ENCODE measurements at places on chromosomes 4 and X. TPM values are rescaled to one million over a fixed set of nuclear protein-coding genes. Genes with fewer than 3 reads are reported as not detected.

Gene PABPC4L
- total RNA-seq = 3.6 TPM

DNA sequence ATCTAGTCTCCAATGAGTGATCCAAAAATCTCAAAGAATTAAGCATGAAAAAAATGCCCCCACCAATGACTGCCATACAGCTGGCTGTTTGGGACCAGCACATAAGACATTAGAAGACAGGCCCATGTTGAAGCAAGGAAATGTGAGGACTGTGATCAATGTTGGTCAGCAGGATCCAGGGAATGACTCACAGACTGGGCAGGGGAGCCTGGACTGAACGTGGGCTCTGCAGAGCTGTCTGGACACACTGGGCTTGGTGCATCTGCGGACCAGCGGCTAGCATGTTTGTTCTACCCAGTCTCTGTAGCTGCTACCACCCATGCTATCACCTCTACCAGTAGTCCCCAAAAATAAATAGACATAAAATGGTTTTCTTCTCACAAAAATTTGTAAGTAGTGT lies 108.6 kb downstream of the PALLD start:
- no peaks in the 10 kb centered on the region for H3K27me3 ChIP-seq
- no peak overlapping the region for H3K27ac ChIP-seq
- no peak for DNase-seq
- peaks cover 42% of the 10 kb centered on the region for H3K4me1 ChIP-seq

DNA sequence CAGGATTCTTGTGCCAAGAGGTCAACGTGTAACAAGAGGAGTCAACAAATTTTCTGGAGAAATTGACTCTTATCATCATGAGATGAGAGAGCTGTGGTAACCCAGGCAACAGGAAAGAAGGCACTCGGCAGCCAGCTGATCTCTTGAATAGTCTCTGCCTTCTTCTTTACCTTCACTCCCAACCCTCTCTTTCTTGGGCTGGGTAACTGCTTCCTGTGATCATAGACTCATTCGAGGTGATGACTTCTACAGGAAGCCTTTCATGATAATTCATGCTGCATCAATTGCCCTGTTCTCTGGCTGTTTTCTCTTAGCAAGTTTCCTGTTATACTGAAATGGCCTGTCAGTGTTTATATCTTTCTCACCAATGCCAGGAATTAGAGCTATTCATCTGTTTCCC lies 70.8 kb upstream of the FSTL5 start:
- H3K27me3 ChIP-seq = no peaks in the 10 kb centered on the region
- H3K4me1 ChIP-seq = peaks cover 12% of the 10 kb centered on the region
- DNase-seq = no peak
- H3K27ac ChIP-seq = no peak overlapping the region

DNA sequence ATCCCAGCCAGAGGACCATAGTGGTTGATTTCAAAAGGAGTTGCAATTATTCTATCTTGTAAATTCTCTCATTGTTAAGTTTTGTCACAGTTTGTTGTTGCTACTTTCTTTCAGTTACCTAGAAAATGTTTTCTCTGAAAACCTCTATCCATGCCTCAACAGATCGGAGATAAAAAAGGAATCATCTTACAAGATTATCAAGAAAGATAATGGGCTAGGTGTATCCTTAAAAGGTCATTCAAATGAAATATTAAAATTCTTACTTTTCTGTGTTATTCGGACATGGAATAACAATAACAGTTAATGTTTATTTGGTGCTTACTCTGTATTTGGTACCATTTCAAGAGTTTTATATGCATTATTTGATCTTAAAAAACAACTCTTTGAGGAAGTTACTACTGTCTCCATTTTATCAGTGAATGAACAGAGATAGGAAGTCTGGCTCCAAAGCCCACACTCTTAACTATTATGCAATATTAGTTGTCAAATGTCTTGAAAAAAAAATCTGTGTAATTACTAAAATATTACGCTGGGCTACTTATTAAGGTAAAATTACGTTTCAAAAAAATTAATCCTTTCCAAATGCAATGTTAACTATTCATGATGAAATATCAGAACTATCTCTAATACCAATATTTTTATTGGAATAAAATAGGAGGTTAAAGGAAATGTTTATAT lies 97.5 kb downstream of the SNCA start:
- no peak overlapping the region for H3K4me3 ChIP-seq
- no peak overlapping the region for H3K27ac ChIP-seq
- DNase-seq = no peak
- H3K27me3 ChIP-seq = no peaks in the 10 kb centered on the region
- no peaks in the 10 kb centered on the region for H3K36me3 ChIP-seq
- no peaks in the 10 kb centered on the region for H3K4me1 ChIP-seq

DNA sequence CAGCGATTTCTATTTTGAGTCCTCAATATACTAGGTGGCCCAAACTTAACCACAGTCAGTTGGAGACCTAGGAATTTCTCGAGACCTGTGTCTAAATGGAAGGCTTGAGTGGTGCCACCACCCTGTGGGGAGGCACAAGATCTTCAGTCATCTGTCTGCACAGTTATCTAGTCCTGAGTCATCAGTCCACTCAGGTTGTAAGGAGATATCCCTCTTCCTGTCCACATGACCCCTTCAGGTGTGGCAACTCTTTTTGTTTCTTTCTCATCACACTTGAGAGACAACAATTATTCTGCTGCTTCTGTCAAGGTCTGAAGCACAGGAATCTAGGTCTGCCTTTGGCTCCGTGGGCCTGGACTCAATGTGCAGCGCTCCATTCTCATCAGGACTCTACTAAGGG lies 64.4 kb upstream of the IBSP start:
- peaks cover 15% of the 10 kb centered on the region for H3K4me1 ChIP-seq
- H3K36me3 ChIP-seq = peaks cover 5% of the 10 kb centered on the region
- H3K4me3 ChIP-seq = no peak overlapping the region
- no peak for DNase-seq

DNA sequence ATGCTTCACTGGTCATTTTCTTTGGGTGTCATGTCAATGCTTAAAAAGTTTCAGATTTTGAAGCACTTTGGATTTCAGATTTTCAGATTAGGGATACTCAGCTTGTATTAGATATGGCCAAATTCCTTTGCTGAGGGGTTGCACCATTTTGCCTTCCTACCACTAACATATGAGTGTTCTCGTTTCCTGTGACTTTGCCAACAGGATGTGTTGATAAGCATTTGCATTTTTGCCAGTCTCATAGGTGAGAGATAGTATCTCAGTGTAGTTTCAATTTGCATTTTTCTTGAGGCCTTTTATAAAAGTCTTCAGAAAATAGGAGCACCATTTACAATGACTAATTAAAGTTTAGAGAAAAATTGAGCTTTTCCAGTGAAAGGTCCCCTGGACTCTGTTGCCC lies 71.6 kb upstream of the CLCN4 start:
- H3K27ac ChIP-seq = no peak overlapping the region
- H3K4me1 ChIP-seq = peaks cover 20% of the 10 kb centered on the region
- peaks cover 14% of the 10 kb centered on the region for H3K36me3 ChIP-seq
- no peaks in the 10 kb centered on the region for H3K27me3 ChIP-seq
- no peak overlapping the region for H3K4me3 ChIP-seq
- no peak for DNase-seq

- H3K4me1 ChIP-seq = no peaks in the 10 kb centered on the region
- no peak for DNase-seq
- H3K4me3 ChIP-seq = no peak overlapping the region
Observed at GRCh38 chr4:162347156-162347841, 183.5 kb upstream of the FSTL5 start.

DNA sequence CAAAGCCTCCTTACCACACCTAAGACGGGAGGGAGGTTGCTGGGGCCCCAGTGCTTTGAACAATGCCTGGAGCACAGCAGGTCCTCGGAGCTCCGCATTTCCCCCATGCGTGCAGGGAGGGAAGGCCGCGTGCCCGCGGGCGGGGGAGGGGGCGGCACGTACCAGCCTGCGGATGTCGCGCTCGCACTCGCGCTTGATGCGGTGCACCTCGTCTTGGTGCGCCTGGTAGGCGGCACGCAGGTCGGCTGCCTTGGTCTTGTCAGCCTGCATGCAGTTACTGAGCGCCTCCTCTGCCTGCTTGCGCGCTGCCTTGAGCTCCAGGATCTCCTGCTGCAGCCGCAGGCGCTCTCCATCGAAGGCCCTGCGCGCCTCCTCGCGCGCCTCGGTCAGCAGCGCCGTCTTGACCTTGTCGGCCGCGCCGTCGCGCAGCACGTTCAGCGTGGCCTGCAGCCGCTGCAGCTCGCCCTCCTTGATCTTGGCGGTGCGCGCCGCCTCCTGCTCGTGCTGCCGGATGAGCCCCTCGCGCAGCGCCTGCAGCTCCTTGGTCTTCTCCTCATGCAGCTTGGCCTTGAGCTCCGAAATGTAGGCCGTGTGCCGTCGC lies 87.2 kb upstream of the C4orf50 start:
- H3K4me3 ChIP-seq = no peak overlapping the region
- peaks cover 5% of the 10 kb centered on the region for H3K27me3 ChIP-seq
- peaks cover 29% of the 10 kb centered on the region for H3K4me1 ChIP-seq
- peak; percentile 39 for DNase-seq

Gene HPRT1
- total RNA-seq = 40.3 TPM

DNA sequence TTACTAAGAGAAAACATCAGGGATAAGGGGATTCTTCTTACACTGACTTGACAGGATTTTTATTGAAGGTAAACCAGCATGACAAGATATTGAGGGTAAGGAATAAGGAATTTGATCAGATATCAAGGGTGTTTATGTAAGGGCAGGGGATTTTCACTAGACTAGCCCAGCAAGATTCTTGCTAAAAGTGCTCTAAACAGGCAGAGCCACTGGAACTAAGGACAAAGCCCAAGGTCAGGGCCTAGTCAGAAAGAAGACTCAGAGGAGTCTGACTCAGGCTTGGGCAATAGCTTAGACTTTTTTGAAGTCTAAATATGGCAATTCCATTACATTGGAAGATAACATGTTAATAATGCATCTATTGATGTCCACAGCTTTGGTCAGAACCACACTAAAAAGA lies 6.5 kb upstream of the GLRA3 start:
- no peak overlapping the region for H3K27ac ChIP-seq
- H3K4me3 ChIP-seq = no peak overlapping the region
- H3K36me3 ChIP-seq = no peaks in the 10 kb centered on the region

Gene ESX1
- total RNA-seq = not detected

Gene PAGE1
- not detected for total RNA-seq

Gene SPARCL1
- total RNA-seq = 0.82 TPM

Gene FRMPD3
- 1.7 TPM for total RNA-seq

Gene UGT2B10
- 0.17 TPM for total RNA-seq

GRCh38 chrX:15916704-15917084 lies 62.1 kb upstream of the AP1S2 start:
- H3K27ac ChIP-seq = no peak overlapping the region
- no peak for DNase-seq
- H3K36me3 ChIP-seq = peaks cover 17% of the 10 kb centered on the region

GRCh38 chr4:150256225-150256620 lies 178.0 kb downstream of the DCLK2 start:
- DNase-seq = no peak
- no peak overlapping the region for H3K27ac ChIP-seq
- peak overlapping the region; percentile 3 for H3K4me3 ChIP-seq
- no peaks in the 10 kb centered on the region for H3K36me3 ChIP-seq
- H3K4me1 ChIP-seq = peaks cover 40% of the 10 kb centered on the region

DNA sequence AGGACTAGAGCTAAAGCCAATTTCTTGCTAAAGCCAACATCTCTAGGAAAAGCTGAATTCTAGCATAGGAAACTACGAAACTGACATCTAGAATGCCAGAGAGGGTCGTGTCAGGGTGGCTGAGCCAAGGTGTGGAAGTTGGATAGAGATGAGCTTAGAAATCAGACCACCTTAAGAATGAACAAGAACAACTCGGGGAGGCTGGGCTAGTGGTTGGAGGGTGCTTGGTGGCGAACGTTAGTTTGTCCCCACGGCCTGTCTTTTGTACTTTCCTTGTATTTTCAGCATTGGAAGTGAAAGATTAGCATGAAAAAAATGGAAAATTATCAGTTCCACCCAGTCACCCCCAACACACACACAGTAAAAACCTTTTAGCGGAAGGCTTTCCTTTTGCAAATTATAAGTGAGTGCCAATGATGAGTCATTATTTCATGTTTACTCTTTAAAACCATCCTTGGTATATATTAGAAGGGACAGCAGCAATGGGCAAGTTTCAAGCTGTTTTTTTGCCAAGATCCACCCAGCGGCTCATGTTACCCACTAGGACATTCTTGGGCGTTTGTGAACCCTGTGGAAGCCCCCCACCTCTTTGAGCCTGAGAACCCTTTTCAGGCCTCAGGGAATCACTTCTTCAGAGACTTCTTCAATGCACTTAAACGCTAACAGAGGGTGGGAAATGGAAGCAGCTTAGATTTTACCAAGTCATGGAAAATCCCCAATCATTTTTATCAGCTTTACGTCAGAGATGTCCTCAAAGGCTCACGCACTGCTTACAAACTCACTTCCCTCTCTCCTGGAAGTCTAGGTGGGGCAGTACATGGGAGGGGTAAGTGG lies 4.9 kb upstream of the PPEF1 start:
- no peak overlapping the region for H3K27ac ChIP-seq
- H3K36me3 ChIP-seq = no peaks in the 10 kb centered on the region
- H3K4me1 ChIP-seq = peaks cover 16% of the 10 kb centered on the region
- DNase-seq = no peak
- no peaks in the 10 kb centered on the region for H3K27me3 ChIP-seq
- H3K4me3 ChIP-seq = no peak overlapping the region

Gene GPC3
- total RNA-seq = 32.4 TPM

Gene PDGFC
- 3.5 TPM for total RNA-seq

DNA sequence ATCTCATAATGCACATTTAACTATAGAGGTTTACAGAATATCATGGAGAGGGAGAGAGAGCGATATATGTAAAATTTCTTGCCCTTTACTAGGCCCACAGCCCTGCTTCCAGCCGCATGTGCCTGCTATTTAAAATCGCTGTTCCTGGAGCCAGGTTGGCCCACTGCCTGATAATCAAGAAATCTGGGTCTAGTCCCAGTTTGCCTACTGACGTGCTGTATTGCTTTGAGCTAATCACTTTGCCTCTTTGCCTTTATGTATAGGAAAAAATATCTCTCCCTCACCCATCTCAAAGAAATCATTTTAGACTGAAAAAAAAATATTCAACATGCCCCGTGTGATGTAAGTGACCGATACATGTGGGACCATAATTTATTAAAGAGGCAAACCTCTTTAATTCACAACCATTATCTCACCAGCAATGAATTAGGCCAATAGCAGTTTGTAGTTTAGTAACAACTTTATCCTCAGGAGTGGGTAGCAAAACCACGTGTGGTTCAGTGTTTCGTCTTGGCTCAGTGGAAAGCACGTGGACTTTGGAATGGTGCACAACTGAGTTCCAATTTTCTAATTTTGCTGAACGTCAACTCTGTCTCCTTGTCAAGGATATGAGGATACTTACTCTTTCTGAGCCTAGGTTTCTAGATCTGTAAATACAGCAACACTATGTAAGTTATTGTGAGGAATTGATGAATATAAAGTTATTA lies 62.6 kb downstream of the GRXCR1 start:
- no peak overlapping the region for H3K4me3 ChIP-seq
- H3K27me3 ChIP-seq = no peaks in the 10 kb centered on the region
- no peaks in the 10 kb centered on the region for H3K4me1 ChIP-seq
- no peaks in the 10 kb centered on the region for H3K36me3 ChIP-seq
- no peak overlapping the region for H3K27ac ChIP-seq
